ENCODE measurements at places on chromosomes 2 and 18.

DNA sequence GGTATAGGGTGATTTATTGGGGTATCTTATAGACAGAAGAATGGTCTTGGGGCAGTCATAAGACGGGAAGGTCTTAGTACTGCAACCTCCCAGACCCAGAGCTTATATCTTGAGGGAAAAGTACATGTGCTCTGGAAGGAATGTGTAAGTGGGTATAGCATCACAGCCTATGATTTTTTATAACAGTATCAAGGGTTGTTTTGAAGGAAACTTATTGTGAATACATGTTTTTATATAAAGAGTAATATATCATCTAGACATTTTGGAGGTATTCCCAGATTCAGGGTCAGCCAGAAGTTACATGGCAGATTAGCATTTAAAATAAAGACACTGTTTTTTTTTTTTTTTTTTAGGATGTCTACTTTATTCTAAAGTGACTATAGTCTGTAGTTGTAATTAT is 47.6 kb upstream of the STON1 start:
- DNase-seq, result no peak

GRCh38 chr2:20465716-20466394 is 19.0 kb downstream of the RHOB start:
- DNase-seq, result no peak

DNA sequence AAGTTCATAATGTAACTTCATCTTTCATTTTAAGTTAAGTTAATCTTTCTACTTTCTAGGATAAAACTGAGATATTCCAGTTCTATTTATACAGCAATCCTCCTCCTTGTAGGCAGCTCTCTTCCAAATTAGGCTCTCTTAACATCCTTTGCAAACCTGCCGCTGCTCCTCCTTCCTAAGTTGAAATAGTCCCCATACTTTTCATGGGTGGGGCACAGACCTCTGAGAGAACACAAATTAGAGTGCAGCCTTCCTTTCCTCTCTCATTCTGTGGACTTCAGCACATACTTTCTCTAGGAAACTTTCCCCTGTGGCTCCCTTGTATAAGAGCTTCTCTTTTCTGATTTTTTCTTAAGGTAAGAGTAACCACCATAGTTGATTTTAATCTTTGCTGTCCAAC is 28.3 kb downstream of the TWSG1 start:
- no peak for DNase-seq

DNA sequence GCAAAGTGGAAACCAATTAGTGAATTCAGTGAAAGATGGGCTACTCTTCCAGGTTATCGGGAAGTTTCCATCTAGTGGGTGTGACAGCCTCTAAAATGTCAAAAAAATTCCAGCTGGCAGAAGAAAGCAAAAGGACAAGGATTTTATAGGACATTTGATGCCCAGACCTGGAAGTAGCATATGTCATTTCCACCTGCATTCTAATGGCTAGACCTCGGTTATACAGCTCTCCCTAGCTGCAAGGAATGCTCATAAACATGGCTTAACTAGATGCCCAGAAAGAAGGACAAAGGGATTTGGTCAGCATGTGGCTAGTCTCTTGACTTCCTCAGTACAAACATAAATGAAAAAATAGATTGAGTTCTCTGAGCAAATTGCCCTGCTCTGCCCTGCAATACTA is 215.4 kb downstream of the NYAP2 start:
- DNase-seq, result no peak

DNA sequence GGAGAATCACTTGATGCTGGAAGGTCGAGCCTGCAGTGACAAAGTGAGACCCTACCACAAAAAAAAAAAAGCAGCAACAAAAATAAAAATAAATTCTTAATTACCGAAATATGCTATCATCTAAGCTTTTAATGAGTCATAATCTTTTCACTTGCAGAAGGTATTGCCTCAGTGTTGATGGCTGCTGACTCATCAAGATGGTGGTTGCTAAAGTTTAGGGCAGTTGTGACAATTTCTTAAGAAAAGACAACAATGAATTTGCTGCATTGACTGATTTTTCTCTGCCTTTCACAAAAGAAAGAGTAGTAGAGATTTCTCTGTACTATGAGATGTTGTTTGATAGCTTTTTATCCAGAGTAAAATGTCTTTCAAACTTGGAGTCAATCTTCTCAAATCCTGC is 1809.0 kb downstream of the SUCLG1 start:
- no peak for DNase-seq

DNA sequence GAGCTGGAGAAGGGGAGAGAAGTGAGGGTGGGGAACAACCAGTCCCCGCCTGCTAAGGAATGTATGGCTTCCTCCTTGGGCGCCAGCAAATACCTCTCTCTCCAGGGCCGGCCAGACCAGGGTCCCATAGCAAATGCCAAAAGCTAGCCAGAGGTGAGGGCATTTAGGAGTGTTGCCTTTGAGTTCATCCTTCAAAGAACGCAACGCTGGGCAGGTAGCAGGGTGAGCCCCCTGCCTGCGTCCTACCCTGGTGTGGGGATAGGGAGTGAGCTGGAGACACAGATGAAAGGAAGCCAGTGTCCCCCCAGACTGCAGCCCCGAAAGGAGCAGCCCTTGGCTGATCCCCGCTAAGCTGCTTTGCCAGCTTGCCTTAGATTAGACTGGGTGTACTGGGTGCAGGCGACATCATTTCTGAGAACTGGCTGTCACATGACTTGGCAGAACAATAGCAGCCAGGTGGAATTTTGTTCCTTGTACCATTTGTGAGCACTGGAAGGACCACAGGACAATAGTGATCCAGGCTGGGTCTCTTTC is 40.4 kb downstream of the KLHL29 start:
- no peak for DNase-seq

DNA sequence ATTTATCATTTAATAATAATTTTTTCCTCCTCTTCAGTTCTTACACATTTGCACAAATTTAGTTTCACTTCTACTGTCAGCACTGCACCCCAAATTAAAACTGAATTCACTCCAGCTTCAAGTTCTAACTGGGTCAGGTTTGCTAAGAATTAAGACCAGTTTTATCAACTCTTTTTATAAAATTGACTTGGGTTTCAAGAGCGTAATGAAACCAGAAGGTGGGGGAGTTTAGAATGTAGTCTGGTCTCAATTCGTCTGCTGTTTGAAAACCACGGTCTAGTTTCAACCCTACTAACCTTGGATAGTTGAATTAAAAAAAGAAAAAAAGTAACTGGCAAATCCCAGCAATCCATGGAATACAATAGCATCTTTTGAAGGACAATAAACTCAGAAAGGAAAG is 14.3 kb upstream of the CTLA4 start:
- no peak for DNase-seq

DNA sequence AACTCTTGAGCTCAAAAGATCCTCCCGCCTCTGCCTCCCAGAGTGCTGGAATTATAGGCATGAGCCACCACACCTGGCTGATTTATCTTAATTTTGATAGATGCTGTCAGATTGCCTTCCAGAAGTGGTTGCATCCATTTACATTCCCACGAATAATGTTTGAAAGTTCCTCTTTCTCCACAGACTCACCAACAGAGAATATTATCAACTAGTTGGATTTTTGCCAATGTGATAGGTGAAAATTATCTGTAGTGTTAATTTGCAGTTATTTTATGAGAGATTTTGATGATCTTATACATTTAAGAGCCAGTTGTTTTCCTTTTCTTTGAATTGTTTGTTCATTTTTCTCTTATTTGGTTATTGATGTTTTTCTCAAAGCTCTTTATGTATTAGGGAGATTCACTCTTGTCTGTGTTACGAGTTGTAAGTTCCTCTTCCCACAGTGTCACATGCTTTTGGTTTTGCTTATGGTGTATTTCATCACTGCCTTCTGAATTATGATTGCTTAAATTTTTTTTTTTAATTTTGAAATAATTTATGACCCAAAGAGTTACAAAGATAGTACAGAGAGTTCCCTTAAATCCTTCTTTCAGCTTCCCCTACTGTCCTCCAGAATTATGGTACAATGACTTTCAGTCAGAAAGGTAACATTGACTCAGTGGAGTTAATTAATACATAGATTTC is 20.7 kb upstream of the NT5DC4 start:
- no peak for DNase-seq

GRCh38 chr2:21070341-21071257 is 26.7 kb upstream of the APOB start:
- DNase-seq, result no peak

DNA sequence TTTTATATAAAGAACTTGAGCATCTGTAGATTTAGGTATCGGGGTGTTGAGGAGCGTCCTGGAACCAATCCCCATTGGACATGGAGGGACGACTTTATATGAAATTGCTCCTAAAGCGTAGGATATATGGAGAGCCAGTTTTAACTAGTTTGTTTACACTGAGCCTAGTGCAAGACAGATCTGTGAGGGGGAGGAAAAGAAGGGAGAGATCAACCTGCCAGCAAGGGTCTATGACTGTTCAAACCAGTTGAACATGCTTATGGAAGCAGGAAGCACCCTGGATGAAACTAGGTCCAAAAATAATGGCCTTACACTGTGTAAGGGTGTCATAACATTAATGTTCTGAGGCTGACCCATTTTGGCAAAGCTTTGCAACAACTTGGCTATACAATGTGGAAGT is 34.0 kb upstream of the SLC40A1 start:
- no peak for DNase-seq

DNA sequence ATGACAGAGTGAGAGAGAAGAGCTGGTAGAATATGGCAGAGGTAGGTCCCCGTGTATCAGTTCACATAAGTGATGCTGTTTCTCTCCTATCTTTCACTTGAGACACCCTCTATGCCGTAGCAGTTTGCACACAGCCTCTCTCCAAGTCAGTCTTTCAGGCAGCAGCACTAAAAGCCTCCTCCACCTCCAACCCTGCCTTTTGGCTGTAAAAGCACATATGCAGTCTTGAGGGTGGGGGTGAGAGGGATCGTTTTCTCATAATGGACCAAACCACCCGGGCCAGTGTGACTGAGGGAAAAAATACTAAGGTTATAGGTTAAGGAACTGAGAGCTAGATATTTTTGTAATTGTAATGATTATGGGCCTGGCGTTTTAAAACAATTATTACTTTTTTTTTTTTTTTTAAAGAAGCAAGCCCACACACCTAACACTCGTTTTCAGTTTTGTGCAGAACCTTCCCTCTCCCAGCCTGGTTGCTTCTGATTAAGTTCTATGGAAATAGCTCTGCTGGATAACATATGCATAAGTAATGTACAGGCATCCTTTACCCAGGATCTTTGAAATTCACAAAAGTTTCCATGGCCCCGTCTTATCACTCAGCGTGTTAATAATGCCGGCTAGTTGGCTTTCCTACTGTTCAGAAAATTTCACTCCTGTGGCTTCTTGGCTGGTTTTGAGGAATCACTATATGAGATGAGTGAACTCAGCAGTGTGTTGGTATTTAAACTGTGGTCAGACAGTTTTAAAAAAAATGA is 112.2 kb upstream of the MEIS1 start:
- no peak for DNase-seq

- no peak for DNase-seq
These were observed 30.0 kb upstream of the MBP start for GRCh38 chr18:77162580-77162979.

DNA sequence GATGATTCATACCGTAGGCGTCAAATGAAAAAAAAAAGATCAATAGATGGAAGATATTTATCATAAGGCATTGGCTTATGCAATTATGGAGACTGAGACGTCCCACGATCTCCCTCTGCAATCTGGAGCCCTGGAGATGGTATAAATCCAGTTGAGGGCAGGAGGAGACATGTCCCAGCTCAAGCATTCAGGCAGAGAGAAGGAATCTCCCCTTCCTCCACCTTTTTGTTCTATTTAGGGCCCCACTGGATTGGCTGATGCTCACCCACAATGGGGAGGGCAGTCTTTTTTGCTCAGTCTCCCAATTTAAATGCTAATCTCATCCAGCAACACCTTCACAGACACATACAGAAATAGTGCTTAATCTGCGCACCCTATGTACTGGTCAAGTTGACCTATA is 18.0 kb upstream of the OLA1 start:
- no peak for DNase-seq

DNA sequence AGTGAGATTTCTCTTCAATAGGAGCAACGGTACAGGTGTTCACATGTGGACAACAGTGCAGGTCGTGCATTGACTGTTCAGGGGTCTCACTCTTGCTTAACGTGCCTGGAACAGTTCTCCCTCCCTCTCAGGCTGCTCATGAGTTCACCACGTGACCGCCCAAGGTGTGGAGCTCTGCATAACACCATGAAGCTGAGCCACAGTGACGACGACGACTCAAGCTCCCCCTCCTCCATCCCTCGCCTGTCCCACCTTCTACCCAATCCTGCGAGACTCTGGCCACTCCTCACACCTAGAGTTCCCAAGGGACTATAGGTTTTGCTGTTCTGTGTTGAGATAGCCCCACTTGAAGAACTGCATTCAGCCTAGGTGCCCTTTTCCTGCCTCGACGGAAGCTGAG is 42.8 kb downstream of the STK25 start:
- DNase-seq, result no peak

DNA sequence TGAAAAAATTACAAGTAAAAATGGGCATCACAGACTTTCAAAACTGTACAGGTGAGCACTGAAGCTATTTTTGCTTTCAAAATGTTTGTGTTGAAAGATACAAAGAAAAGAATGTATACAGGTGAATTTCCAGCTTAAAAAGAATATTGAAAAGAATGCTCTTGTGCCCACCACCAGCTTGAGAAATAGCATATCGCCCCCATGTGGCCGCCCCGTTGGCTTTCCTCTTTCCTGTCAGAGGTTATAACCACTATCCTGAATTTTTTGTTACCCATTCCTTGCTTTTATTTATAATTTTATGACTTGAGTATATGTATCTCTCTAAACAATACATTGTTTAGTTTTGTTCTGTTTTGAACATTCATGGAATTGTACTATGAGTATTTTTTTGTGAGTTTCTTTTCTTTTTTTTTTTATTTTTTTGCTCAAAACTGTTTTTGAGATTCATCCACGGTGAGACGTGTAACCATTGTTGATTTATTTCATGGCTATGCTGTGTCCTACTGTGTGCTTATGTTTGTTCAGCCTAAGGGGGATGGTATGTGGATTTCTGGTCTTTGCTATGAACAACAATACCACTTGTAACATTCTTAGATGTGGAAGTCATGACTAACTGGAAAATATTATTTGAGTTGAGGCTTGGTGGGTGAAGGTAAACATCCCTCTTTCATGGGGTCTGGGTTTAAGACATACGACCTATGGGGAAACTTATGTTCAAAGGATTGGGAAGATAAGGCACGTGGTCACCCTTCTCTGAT is 11.6 kb downstream of the TRPM8 start:
- DNase-seq, result no peak

GRCh38 chr18:24850532-24850931 is 390.1 kb downstream of the HRH4 start:
- no peak for DNase-seq

- DNase-seq, result no peak
These were observed 119.6 kb downstream of the B3GNT2 start for GRCh38 chr2:62315476-62315875.
